WTC11 (cell line): ENCODE measurements at places on chromosomes 16 and 17.

- no peak for DNase-seq
Measured at GRCh38 chr17:28053044-28053670, 10.7 kb downstream of the NLK start.

- no peak for DNase-seq
Measured at GRCh38 chr17:62666061-62666800, 38.8 kb downstream of the MRC2 start.

- no peak for DNase-seq
Measured at GRCh38 chr16:68997564-68997963, 107.9 kb upstream of the HAS3 start.

GRCh38 chr16:75160386-75160785 is 12.1 kb downstream of the ZFP1 start:
- no peak for DNase-seq

DNA sequence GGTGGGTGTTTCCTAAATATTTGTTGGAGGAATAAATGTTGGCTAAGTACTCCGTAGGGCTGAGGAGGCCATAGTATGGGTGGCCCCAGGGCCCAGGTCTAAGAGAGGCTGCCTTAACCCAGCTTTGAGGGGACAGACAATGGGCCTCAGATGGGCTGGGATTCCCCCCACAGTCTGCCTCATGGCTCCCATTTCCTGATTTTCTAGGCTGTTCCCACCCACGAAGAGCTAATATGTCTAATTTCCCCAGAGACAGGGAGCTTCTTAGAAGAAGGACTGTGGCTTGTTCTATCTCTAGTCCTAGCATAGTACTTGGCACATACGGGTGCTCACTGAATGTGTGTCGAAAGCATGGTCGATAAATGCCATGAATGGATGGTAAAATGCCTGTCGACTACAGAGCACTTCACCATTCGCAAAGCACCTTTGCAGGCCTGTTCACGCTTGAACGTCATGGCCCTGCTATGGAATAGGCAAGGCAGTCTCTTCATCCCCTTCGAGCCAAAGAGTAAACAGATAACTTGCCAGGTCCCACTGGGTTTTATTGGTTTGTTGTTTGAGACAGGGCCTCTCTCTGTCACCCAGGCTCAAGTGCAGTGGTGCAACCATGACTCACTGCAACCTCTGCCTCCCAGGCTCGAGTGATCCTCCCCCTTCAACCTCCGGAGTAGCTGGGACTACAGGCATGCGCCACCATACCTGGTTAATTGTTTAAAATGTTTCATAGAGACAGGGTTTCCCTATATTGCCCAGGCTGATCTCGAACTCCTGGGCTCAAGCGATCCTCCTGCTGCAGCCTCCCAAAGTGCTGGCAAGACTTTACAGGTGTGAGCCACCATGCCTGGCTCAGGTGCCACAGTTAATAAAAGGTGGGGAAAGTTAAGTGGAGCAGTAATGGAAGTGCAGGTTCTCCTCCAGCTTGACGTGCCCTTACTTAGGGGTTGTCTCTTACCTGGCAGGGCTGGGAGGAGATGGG is 9.7 kb downstream of the CHAD start:
- DNase-seq = no peak

DNA sequence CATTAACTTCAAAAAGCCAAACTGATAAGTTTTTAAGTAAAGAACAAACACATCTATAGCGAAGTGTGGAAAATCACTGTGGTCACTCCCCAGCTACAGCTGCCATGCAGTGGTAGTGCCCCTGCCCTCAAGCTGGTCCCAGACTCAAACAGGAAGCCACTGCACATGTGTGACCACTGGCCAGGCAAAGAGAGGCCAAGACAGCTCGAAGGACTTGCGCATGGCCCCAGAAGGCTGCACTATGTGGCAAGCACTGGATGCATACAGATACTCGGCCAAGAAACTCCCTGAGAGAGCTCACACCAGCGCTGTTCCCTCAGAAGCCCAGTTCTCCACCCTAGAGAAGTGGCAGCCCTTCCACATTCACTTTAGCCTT is 82.4 kb downstream of the ANKRD11 start:
- no peak for DNase-seq

GRCh38 chr17:19339341-19339815 is 23.1 kb downstream of the B9D1 start:
- DNase-seq = peak; percentile 9

- DNase-seq = no peak
Measured at GRCh38 chr16:54174201-54174600, 112.4 kb downstream of the IRX3 start.

DNA sequence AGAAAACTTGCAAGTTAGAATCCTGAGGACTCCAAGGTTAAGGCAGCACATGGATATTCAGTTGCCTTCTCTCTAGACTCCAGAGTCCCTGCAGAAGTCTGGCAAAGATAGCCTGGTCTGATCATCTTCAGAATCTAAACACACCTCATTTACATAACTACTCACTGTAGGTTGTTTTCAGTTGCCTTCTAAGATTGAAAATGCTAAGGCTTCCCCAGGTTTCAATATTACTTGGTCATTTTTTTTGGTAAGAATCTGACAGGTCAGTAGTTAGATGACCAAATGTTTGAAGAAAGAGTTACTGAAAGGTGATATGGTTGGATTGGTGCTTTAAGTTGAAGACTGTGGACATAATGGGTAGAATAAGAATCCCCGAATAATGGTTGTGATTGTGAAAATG is 205.4 kb upstream of the KCNJ16 start:
- DNase-seq = no peak

GRCh38 chr17:17108451-17109049 is 66.3 kb downstream of the MPRIP start:
- no peak for DNase-seq

DNA sequence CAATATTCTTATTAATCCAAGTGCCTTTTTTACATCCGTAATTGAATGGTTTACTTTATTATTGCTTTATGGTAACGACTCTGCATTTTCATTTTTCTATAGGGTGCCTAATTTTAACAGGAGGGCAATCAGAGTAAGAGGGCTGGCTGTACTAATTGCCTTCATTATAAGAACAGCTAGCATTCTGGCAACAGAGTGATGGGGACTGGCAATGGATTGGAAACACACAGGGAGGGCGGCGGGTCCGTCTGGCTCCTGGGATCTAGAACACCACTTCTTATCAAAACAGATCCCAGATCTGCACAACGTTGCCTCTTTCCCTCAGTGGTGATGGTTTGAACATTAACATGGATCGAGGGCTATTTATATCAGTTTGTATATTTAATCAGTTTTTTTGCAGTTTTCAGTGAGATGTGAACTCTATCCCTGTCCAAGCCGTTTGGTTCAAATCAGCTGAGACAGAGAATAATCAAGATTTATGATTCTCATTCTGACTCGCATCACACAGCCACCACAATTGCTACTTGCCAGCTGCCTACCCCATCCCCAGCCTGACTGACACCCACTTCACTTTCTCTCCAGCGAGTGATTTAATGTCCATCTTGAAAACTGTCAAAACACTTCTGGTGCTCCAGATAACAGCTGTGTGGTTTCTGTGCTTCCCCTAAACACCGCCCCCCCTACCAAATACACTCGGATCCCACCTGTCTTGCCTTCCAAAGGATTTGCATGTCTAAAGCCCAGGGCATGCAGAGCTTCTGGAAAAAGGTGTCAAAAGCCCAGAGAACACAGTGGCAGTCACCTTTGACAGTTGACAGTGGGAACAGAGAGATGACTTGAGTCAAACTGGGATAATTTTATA is 327.9 kb downstream of the HS3ST4 start:
- DNase-seq = no peak

DNA sequence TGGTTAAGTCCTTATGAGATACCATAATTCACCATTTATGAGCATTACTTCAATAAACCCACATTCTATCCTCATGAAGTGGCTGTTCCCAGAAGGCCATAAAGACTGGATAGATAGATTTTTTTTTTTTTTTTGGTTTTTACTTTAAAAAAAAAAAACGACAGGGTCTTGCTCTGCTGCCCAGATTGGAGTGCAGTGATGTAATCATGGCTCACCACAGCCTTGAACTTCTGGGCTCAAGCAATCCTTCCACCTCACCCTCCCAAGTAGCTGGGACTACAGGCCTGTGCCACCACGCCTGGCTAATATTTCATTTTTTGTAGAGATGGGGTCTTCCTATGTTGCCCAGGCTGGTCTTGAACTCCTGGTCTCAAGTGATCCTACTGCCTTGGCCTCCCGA is 102.3 kb downstream of the XYLT1 start:
- no peak for DNase-seq

GRCh38 chr16:48611329-48612137 is 1.6 kb upstream of the N4BP1 start:
- DNase-seq = peak; percentile 21

DNA sequence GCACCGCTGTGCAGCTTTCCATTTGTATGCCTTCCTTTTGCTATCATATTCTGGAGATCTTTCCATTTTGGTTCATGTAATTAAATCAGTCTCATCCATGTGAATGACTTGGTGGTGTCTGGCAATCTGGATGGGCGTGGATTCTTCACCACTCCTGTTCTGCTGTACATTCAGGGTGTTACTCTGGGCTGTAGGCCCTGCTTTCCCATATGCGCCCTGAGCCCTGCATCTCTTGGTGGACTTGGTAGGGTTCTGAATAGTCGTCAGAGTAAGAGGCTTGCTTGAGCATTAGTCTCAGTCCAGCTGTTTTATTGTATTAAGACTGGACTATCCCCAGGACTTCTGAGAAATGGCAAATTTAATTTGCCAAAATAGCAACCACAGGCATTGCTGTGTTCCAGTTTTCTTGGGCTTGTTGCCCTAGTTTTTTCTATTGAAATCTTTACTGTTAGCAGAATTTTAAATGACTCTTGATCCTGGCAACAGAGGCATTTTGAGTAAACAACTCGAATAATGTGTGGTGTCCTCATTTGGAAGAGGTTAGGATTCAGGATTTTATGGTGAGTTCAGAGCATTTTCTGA is 14.9 kb downstream of the BANP start:
- DNase-seq = no peak

DNA sequence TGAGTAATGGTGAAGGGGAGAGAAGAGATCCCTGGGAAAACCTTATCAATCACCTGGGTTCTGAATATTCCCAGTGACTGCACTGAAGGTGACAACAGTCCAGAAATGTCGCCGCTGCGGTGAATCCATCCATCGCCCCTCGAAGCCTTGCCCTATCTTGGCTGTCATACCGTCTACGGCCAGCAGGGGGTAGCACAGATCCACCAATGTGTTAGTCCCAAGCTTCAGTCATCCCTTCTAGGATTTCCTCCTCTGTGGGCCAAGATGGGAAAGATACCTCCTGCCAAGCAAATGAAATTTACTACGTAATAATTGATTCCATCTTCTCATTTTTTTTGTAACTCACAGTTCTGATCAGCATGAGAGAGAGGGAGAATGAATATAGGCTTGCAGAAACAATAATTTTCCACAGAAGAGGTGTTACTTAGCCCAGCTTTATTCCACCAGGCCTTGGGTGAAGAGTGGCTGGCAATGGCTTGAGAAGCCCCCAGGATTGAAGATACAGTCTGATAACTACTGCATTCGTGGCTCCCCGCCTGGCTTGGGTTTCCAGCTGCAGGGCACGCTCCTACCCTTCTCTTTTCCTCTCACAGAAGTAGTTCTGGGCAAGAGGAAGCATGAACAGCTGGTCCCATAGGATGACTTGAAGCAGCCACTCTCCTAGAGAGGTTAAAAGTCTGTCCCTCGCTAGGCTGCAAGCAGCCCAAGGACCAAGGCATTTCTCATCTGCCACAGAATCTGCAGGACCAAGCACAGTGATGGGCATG is 2.6 kb upstream of the FMNL1 start:
- peak; percentile 95 for DNase-seq

DNA sequence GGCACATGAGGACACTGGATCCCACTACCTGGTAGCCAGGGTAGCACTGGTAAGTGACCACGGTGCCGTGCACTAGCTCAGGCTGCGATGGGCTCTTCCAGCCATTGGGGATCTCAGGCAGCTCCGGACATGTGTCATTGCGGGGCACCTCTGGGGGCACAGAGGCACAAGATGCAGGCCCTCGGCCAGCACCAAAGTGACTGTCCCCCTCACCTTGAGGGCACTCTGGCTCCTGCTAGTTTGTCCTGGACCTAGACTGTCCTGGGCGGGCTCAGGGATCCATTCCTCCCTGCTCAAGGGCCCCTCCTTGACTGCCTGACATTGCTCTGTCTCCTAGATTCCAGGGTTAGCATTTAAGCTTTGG is 6.7 kb upstream of the PHF12 start:
- DNase-seq = peak; percentile 7

DNA sequence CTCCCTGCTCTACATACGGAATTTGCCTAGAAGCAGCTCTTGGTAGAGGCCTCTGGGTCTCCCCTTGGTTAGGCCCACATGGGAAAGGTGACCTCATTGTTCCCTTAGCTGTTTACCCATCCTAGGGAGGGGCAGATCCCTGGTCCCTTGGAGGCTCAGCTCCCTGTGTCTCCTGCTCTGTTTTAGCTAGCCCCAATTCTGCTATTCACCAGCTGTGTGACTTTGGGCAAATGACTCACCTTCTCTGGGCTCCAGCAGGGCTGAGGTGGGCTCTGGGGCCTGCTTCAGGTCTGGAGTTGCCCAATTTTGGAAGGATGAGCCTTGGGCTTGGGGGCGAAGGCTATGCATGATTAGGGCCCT is 3.9 kb downstream of the ABCC3 start:
- no peak for DNase-seq

DNA sequence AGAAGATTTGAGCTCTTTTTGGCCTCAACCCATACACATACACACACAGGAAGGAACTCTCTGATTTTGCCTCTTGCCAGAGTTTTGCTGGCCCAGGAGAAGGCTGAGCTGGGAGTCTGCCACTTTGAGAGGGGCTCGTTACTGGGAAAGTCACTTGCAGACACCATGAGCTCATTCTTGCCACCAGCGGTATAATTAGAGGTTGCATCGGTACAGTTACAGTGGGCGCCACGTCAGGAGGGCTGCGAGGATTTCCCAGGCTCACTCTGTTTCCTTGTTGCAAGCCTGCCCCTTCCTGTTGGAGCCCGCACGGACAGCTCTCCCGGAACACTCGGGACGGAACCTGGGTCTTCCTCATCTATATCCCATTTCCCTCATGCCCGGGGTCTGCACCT is 3.1 kb upstream of the SDK2 start:
- no peak for DNase-seq

GRCh38 chr16:7038475-7038874 is 294.2 kb upstream of the RBFOX1 start:
- no peak for DNase-seq

DNA sequence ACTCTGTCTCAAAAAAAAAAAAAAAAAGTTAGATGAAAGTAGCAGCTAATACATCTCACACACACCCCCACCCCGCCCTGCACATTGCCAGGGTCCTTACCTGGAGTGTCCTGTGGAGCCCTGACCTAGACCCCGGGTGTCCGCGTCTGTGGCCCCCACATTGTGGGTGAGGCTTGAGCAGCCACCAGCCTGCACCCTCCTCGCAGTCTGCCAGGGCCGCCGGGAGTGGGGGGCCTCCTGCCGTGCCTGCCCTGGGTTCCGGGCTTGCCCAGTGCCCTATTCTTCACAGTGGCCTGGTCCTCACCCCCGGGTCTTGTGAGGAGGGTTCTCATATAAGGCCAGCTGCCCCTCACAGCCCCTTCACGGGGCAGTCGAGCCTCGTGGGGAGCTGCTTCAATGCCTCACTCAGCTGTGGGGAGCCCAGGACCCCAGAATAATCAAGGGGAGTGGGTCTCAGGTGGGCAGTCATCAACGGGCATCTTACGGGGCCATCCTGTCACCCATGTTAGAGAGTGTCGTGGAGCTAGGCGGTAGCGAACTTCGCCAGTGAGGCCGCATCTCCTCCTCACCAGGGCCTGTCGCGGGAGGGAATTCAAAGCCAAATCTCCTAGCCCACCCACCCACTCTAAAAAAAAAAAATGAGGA is 85.9 kb upstream of the CHMP6 start:
- DNase-seq = no peak

- DNase-seq = peak; percentile 84
Measured at GRCh38 chr17:66964930-66965800, 658 bp downstream of the CACNG4 start.
